ENCODE measurements at places on chromosomes 2 and 18.

GRCh38 chr18:58924473-58924872, 59.8 kb downstream of the ZNF532 start:
- no peak for DNase-seq

GRCh38 chr2:234761910-234762309, 189.9 kb upstream of the SH3BP4 start:
- no peak for DNase-seq

GRCh38 chr2:181784556-181784955, 104.2 kb upstream of the NEUROD1 start:
- no peak for DNase-seq

DNA sequence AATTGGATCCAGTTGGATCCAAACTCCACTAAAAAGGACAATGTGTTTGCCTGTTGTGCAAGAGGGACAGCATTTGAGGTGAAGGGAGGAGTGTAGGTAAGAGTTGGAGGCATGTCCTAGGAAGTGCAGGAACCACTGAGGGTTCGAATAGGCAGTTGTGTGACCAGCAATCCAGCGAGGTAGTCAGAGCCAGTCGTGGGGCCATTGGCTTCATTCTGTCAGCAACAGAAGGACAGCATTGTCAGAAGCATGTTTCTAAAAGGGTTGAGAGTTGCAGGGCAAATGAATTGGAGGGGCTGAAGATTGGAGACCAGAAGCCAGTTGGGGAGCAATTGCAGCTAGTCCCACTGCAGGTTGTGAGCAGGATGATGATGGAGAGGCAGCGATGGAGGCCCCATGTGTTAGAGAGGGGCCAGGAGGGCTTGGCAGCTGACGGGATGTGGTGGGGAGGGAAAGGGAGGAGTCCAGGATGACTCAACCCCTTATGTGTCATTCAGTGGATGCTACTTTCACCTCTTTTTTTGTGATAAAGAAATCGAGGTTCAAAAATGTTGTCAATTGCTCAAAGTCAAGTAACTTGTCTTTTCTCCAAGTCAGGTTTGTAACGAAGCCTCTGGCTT, 96.7 kb upstream of the SIX3 start:
- DNase-seq = no peak

DNA sequence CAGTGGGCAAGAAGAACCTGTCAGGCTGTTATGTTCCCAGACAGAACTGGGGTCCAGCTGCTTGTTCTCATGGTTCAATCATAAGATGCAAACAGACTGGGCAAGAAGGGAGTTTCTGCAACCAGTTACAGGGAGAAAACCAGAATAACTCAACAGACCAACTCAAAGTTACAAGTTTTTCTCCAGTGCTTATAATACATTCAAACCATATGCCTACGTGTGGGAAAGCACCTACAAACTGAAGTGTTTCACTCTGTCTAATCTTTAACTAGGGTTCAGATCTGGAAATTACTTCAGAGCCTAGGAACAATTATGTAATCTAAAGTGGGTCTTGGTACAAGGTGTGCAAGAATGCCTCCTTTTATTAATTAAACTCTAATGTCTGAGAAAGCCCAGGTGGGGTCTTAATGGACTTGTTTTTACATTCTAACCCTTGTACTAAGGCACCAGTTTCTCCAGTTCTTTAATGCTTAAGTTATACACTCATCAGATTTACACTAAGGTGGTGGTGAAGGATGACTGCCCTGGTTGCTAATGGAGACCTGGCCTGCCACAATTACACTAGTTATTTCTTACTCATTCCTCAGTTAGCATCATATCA, 951.9 kb downstream of the TSN start:
- no peak for DNase-seq

DNA sequence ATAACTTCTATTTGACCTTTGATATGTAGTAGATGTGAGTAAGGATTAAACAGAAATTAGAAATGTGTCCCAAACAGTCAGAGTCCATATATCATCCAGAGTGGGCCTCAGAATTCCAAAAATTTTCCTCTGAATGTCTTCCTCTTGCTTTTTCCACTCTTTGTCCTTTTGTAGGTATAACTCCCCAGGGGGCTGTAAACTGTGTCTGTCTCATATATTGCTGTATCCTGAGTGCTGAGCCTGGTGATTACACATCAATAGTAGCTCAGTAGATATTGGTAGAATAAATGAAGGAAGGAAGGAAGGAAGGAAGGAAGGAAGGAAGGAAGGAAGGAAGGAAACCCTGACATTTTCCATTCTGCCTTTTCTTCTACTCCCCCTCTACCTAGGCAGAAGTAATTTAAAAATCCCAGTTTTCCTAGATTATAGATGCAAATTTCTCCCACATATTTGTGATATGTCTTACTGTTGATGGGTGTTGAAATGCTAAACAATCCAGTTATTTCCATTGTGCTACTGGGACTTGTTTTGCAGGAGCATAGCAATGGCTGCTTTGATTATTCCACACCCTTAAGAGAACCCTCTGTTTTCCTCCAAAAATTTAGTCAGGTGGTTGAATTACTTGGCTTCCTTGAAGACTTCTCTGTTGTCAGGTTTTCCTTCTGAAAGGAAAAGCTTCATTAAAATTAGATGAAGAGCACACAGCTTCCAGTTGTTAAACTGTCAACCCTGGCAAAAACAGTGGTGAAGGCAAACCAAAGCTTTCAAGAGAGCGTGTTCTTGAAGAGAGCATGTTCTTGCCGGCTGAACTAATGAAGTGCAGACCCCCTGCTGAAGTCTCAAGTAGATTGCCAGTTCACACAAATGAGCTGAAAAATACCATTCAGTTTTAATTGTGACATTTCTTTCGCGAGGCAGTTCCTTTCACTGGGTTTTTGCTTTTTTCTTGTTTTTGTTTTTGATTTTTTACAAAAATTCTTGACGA, 147.8 kb downstream of the KCNE4 start:
- DNase-seq = no peak

- DNase-seq = no peak
Measured at GRCh38 chr2:202099515-202099914, 26.5 kb downstream of the KIAA2012 start.

GRCh38 chr2:102484310-102485061, 11.5 kb downstream of the SLC9A4 start:
- no peak for DNase-seq

GRCh38 chr18:26746826-26747475, 118.6 kb downstream of the AQP4 start:
- no peak for DNase-seq

DNA sequence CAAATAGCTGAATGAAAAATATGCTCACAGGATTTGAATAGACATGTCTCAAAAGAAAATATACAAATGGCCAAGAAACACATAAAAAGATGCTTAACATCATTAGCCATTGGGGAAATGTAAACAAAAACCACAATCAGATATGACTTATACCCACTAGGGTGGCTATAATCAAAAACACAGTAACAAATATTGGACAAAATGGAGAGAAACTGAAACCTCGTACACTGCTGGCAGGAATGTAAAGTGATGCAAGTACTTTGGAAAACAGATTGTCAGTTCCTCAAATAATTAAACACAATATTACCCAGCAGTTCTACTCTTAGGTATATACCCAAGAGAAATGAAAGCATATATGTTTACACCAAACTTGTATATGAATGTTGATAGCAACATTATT, 213.0 kb downstream of the PHLPP1 start:
- no peak for DNase-seq

- DNase-seq = no peak
Measured at GRCh38 chr2:19532547-19533196, 174.2 kb upstream of the OSR1 start.

DNA sequence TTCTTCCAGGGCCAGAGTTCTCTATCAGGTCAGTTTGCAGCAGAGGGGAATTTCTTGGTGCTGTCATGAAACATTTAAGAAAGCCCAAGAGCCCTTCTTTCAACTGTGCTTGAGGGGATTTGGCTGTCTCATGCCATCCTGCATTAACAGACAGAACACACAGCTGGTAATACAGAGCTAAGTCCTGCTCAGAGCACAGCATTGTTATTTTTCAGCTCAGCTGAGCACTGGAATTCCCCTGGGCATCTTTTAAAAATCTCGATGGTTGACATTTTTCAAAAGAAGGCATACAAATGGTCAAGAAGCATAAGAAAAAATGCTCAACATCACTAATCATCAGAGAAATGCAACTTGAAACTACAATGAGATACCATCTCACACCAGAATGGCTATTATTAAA, 14.9 kb upstream of the IL1R2 start:
- no peak for DNase-seq

GRCh38 chr2:236626391-236627150, 56.9 kb downstream of the ACKR3 start:
- DNase-seq = no peak

DNA sequence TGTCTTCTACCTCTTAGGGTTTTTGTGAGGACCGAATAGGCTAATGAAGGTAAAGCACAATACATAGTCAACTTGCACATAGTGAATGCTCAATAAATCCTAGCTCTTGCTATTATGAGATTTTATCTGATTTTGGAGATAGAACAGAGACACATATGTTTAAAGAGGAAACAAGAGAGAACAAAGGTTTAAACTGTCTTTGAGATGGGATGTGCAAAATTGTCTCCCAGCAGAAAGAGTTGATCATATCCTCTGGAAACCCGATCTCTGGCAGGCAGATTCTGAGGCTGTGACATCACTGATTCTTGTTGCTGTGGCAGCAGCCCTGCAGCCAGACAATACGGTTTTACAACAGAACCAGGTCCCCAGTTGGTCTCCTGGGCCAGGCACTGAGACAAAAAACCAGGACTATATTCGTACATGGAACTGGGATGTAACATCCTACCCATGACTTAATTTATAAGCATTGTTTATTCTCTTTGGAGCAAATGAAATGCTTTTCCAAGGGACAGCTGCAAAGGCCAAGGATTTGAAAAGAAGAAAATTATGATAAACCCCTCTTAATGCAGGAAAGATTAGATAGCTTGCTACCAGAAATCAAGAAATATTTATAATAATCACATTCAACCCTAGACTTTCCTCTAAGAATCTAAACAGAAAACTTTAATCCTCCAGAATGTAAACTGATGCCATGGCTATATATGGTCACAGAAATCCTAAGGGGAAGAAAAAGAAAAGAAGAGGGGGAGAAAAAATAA, 80.2 kb downstream of the SLC8A1 start:
- no peak for DNase-seq

- no peak for DNase-seq
Measured at GRCh38 chr2:131027566-131028528, 65.4 kb downstream of the FAM168B start.

DNA sequence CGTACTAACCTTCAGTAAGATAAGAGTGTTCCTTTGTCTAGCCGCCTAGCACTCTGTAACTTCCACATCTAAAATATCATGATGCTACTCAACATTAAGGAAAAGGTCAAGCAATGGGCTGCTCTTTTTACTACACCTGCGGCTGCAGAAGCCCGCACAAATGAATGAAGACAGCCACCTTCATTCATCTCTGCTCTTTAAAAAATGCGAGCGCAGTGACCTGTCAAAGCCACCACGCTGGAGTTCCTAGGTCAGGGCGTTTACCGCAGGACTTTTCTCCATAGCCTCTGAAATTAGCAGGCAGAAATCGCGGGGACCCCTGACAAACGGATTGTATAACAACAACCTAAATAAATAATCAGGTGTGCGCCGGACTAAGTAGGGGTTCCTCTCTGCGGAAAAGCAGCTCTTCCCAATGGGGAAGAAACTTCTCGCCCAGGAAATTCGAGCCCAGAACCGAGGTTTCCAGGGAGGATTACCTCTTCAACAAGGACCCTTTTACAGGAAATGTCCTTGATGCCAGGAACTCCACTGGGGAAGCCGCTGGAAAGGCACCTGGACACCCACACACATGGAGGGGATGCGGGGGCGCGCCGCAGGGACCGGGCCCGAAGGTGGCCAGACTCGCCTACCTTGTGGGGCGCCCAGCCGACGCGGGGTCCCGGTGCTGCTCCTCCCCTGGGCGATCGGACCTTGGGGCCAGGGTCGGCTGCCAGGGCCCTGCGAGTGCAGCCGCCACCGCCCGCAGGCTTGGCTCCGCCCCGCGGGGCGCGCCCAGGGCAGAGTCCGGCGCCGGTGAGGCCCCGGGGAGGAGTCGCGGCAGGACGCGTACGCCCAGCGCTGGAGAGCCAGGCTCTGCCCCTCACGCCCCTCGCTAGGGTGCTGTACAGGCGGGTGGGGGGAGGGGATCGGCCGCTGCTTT, at the start of gene CCDC68:
Gene CCDC68, minus strand, starts transcription at position 758 of the 922 bp plus-strand sequence. CDS start 16,670 bp downstream, outside the sequence.
- DNase-seq = no peak

DNA sequence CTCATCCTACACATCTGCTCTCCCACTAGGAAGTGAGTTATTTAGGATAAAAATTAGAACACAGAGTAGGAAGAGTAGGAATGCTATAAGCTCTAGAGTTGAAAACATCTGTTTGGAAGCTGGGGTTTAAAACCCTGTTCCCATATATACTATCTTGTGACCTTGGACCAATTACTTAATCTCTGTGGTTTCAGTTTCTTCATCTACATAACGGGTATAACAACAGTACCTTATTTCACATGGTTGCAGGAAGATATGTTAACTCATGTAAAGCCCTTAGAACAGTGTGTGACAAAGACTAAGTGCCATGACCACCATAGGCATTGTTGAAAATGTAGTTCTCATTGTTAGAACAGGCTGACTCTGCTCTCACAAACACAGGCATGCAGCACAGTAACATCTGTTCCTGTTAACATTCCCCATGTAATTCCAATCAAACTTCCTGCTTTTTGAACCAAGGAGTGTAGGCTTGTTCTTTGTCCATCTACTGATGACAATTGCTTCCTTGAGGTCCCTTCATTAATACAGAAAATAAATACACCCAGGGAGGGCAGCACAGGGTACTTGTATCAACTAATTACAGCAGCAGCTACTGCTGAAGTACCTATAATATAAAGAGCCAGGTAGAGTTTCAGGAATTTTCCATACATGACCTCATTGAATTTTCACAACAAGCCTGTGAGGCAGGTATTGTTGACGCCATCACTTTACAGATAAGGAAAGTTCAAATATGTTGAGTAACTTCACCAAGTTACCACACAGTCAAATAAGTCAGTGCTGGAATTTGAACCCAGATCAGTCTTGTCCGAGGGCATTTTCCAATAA, 204.2 kb downstream of the L3MBTL4 start:
- no peak for DNase-seq

GRCh38 chr2:40189881-40190280, 262.0 kb downstream of the SLC8A1 start:
- no peak for DNase-seq

- DNase-seq = no peak
Measured at GRCh38 chr2:30777661-30778505, 29.4 kb downstream of the CAPN13 start.
